ENCODE measurements at places on chromosomes 16 and 17.

- DNase-seq = no peak
These were observed 13.8 kb upstream of the DUSP14 start for GRCh38 chr17:37475731-37476420.

- DNase-seq = no peak
These were observed 299.5 kb downstream of the MAF start for GRCh38 chr16:79301051-79301450.

DNA sequence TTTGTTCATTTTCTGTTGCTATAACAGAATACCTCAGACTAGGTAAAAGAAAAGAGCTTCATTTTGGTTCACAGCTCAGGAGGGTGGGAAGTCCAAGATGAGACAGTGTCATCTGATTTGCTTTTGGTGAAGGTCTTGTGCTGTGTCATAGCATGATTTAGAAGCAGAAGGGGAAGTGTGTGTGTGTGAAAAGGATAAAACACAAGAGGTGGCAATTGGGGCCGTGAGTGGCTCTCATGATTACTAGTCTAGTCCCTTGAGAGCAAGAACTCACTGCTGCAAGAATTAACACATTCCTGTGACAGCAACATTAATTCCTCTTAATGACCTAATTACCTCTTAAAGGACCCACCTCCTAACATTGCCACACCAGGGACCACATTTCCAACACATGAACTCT lies 8.3 kb downstream of the SLC35G3 start:
- DNase-seq = no peak

GRCh38 chr16:73248316-73248715 lies 200.4 kb upstream of the ZFHX3 start:
- DNase-seq = no peak

GRCh38 chr17:9537177-9537776 lies 38.3 kb downstream of the STX8 start:
- DNase-seq = no peak

All from NCI-H460 (cell line).